ENCODE measurements at places on chromosomes 6 and 20. TPM values are rescaled to one million over a fixed set of nuclear protein-coding genes. Genes with fewer than 3 reads are reported as not detected.

- DNase-seq = no peak
Measured at GRCh38 chr6:161486361-161487216, 212.7 kb upstream of the AGPAT4 start.

DNA sequence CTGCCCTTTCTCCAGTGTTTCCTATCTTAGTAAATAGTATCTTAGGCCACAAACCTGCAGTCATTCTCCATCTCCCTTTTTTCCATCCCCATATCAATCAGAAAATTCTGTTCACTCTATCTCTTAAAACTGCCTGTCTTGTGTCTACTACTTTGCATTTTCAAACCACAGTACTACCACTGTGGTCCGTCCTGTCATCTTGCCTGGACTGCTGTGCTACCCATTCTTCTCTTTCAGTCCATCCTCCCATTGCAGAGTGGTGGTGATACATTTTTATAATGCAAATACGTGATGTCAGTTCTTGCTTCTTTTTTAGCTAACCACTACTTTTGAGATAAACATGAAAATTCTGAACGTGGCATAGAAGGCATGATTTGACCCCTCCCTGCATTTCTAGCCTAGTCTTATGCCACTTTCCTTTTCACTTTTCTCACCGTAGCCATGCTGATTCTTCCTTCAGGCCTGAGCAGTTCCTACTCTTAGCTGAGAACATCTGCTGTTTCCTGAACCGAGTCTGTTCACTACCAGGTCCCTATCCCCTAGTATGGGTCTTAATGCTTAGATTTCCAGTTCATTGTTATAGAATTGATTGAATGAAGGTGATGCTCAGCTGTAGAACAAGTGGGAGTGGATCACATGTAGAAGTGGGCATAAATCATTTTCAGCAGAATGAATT lies 13.8 kb downstream of the TBPL1 start:
- no peak for DNase-seq

The ERVFRD-1 gene
- total RNA-seq = not detected

The SLC22A3 gene
- not detected for total RNA-seq

GRCh38 chr6:107305391-107305790 lies 154.0 kb downstream of the PDSS2 start:
- DNase-seq = no peak

The VWA7 gene
- 9.6 TPM for total RNA-seq

DNA sequence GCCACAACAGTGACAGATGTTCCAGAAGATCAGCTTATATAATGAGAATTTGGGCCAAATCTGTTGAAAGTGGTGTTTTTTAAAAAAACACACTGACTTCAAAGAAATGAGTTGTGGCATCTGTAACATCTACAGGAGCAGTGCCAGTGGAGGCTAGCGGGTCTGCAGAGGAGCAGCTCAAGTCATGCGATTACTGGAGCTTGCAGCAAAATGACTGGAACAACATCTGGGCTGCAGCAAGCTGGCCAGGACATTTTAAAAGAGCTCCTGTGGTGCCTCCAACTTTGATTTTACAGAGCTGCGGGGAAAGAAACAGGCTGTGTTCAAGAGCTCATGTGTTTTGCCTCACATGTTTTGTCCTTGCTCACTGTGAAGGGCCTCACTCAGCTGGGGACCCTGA lies 57.2 kb downstream of the TBX18 start:
- DNase-seq = no peak

GRCh38 chr20:58705208-58705926 lies 12.8 kb downstream of the NPEPL1 start:
- DNase-seq = no peak

Measured in PC-9 (cell line).